Activated T-cell treated with anti-CD3 and anti-CD28 coated beads for 4 hours (primary cell): ENCODE measurements at places on chromosomes 3 and 15.
A peak's percentile ranks its signal among the peaks of the same experiment; 100 is the strongest.

GRCh38 chr15:70299931-70300869, 202.5 kb upstream of the TLE3 start:
- peak; percentile 40 for DNase-seq

DNA sequence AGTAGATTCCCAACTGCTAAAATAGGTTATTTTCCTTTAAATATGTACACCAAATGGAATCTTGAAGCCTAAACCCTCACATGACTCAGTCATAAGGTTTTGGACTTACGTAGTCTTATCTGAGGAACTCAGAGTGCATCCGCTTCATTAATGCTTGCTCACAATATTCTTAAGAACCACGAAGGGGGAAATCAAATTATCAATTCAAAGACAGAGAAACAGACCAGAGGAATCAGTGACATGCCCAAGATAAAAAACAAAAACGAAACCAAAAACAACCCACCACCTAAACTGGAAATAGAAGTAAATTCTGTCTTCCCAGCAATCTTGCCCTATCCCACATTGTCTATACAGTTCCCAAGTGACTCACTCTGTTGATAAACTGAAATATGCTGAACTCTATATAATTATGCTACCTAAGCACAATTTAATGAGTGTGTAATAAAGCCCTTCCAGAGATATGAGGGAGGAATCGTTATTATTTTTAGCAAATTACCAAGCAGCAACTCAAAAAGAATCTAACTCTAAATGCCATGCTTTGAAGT, 135.4 kb upstream of the CBLB start:
- DNase-seq, result no peak

GRCh38 chr15:94231723-94232468, 535 bp downstream of the MCTP2 start:
- DNase-seq, result no peak

DNA sequence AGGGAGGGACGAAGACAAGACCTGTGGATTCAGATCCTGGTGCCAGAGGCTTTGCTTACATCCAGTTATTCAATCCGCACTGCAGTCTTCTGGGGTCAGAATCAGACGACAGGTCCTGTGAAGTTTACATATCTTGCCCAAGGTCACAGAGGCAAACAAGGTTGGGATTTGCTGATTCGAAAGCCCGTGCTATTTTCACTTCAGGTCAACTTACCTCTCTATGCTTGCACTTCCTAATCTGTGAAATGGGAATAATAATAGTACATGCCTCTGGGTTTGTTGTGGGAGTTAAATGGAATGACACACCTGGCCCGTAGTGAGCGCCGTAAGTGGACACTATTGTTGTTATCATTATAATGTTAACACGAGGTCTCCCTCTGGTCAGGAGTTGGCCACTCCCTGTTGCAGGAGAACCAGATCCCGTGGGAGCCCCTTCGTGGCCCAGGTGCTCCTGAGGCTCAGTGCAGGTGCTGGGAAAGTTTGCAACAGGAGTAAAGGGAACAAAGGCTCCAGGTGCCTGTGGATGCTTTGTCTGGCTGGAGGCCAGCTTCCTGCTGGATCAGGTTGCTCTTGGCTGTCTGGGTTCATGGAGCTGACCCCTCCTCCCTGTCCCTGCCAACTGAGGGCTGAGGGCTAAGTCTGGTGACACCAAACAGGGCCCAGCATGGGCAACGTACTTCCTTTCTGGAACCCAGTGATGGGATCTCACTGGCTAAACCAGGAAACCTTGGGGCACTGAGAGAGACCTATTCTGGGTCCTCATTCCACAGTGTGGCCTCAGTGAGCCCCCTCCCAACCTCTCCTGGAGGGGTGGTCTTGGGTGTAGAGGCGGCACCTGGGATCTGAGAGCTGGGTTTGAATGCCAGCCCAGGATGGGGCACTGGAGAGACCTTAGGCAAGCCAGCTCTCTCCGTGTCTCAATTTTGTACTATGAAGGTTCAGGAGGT, 40.1 kb upstream of the SEMA4B start:
- DNase-seq, result no peak

DNA sequence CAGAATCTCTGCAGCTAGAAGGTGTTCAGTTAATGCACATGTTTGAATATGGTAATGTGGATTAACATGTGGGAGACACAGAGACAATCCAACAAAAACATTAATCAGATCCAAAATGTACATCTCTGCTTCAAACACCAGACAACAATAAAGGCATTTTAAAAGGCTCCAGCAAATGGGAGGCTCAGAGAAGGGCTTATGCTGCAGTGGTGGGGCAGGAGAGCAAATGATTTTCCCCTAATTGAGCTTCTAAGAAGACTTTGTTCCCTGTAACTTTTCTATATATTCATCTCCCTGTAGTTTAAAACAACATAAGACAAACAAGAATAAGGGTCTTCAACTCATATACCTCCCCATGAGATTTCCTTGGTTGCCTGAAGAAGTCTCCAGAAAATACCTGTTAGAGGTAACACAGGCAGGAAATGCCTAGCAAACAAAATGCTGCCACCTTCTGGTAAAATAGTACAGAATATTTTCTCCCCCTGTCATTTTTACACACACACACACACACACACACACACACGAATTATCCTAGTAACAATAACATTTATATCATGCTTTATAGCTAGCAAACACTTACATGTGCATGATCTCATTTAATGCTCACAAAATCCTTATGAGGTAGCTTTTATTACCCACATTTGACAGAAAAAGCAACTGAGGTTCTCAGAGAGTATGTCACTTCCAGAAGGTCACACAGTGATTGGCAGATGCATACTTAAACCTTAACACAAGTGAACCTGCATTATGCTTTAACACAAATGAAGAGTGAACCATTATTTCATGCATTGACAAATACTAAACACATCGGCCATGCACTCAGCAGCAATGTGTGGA, 123.4 kb upstream of the MB21D2 start:
- no peak for DNase-seq

- no peak for DNase-seq
Observed at GRCh38 chr3:47503033-47503432, 10.5 kb downstream of the ELP6 start.

- DNase-seq, result no peak
Observed at GRCh38 chr3:16134173-16134928, 40.1 kb upstream of the GALNT15 start.

DNA sequence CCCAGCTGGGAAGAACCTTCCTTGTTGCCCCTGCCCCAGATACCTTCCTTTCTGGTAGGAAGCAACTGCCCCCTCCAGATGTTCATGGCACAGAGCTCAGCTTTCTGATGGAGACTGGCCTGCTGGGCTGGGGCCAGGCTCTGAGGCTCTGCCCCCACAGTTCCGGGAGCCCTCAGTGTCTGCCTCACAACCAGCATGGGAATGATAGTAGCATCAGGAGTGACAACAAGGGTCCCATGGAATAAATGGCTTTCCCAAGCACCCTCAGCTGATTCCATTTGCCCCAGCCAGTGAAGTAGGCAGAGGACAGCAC, 65.6 kb upstream of the IQSEC1 start:
- DNase-seq, result no peak

GRCh38 chr3:52095990-52096775, 39.8 kb upstream of the DUSP7 start:
- no peak for DNase-seq

DNA sequence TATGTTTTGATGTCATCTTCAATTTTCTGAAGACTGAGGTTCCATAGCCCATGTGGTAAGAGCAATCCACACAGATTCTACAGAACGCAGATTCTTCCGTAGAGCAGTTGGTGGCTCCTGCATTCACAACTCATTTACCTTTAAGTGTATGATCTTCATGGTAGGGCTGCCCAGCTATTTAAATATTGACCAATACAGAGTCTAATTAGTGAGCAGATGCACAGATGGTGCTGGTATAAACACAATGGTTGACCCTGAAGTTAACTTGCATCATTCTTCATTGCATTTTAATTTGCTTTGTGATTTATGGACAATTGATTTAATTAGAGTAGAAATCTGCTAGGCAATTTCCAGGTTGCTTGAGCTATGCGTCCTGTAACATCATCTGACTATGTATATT, 269.2 kb downstream of the SQOR start:
- no peak for DNase-seq

DNA sequence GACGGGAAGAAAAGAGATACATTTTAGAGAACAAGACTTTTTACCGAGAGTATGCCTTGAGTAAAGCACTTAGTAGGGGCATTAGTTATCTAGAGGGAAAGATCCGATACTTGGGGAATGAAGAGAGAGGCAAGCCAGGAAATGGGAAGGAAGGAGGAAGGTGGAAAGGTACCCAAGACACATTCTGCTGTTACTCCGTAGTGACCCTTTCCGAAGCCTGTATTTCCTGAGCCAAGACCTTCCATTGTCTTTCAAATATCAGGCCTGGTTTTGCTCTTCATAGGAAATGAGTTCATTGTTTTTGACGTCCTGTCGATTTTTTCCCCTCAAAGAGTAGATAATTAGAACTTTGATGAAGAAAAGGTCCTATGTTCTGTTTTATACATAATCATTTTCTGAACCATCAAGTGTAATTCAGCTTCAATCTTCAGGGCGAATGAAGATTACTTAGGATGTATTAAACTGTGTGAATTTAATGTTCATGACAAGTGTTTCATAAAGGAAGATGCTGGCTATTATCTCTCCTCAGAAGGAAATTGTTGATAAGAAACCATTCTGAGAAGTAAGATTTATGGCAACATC, 95.7 kb downstream of the PPM1L start:
- no peak for DNase-seq

- no peak for DNase-seq
Observed at GRCh38 chr3:99543796-99544195, 94.6 kb upstream of the COL8A1 start.

DNA sequence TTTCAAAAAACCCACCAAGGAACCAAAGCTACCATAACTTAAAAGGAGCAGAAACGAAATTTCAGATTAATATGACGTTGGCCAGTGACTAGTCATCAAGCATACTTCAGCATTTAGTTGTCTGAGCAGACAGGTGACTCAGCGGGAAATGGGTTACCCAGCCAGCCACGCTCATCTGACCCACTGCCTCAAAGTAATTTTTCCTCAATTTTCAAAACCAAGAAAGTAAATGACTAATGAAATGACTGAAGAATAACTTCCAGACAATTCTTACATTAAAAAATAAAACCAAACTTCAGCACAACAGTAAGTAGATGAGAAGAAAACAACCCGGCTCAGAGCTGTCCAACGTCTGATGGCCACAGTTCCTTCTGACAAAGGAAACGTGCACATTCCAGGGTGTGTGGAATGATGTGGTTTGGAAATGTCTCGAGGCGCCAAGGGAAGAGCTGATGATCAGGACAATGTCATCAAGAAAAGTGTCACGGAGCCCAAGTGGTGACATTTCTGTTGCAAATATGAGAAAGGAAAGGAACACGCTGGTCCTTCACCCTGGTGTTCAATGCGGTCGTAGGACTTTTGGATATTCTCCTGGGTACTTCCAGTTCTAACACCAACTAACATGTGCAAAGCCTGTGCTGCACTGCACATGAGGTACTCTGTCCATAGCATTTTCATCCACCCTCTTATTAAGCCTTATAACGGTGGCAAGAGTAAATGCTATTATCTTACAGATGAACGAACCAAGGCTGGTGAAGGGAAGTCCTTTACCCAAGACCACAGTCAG, 79.1 kb downstream of the FOXP1 start:
- peak; percentile 34 for DNase-seq

DNA sequence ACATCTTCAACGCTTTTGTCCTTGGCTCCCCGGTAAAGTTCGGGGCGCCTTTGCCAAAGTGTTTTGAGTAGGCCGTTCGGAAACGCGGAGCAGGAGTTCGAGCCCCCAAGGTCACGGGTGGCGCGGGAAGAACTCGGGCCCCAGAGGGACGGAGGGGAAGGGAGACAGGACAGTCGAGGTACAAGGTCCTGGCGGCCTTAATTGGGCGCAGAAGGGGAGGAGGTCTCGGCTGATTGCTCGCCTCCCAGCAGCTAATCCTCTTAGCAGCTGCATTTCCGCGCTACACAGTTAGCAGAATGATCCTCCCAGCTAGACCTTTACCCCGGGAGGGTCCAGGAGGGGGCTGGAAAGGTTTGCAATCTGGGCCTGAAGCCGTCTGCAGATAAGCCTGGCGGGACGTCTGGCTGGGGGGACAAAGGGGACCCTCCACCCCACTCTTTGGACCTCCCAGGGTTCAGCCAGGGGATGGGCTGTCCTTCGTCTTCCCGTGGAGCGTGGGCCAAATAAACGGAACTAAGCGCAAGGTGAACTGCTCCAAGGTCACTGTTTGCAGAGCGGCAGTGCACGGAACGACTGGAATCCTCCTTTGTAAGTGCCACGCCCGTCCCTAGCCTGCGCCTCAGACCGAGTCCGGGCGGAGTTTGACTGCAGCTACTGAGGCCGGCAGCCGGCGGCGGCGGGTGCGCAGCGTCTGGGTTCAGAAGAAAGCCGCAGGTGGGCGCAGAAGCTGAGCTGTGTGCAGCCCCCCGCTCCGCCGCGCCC, 7.2 kb downstream of the EOMES start:
- no peak for DNase-seq

DNA sequence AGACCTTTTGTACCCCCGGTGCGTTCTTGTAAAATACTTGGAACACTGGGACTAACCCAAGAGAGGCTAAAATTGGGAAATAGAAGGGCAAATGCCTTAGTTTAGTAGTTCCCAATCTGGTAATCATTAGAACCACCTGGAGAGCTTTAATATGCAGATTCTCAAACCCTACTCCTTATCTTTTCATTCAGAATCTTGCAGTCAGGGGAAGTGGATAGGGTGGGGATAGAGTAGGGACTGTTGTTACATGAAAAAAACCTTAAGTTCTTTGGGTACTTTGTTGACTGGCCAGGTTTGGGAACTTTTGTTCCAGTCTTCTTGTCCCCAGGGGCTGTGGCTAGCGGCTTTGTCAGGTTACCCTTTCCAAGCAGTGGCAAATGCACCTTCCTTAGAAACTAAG, 15.9 kb downstream of the MAPKBP1 start:
- DNase-seq, result no peak

DNA sequence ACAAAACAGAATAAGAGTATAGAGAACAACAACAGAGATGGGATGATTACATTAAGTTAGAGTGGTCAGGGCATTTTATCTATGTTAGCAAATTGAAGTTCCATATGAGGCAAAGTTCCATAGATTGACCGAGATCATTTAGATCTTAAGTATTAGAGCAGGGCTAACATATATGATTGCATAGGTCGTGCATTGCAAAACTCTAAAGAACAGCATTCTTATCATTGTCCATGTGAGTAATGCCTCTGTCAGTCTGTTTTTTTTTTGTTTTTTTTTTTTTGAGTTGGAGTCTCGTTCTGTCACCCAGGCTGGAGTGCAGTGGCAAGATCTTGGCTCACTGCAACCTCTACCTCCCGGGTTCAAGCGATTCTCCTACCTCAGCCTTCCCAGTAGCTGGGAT, 341.7 kb upstream of the KCNH8 start:
- no peak for DNase-seq

- no peak for DNase-seq
Observed at GRCh38 chr3:69715204-69715603, 24.1 kb upstream of the MITF start.
